Psoas muscle (tissue), 8 donors: ENCODE measurements at places on chromosomes 12 and 14. TPM values are rescaled to one million over a fixed set of nuclear protein-coding genes. Genes with fewer than 3 reads are reported as not detected.

DNA sequence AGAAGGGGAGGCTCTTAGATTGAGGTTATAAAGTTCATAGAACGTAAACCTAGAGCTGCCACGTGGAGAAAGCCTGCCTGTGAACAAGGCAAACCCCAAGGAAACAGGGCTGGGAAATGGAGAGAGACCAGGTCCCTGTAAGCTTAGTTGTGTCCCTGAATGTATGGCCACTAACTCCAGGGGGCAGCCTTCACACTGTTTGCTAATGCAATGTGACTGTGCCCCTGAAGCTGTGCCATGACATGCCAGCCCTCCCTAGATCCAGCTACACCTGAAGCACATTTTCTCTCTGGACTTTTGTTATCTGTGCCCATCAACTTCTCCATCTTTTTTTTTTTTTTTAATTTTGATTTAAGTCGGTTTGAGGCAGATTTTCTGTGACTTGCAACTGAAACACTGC is 60.6 kb upstream of the TMCC3 start:
- DNase-seq, result peak; percentile 53

- DNase-seq, result no peak
Observed at GRCh38 chr12:92973614-92974013, 44.5 kb upstream of the EEA1 start.

GRCh38 chr12:1099158-1099557 is 108.1 kb downstream of the ERC1 start:
- no peak for DNase-seq

- no peak for DNase-seq
Observed at GRCh38 chr12:4771960-4772566, 51.9 kb downstream of the GALNT8 start.

GRCh38 chr12:1553987-1554982 is 40.1 kb downstream of the FBXL14 start:
- no peak for DNase-seq

AQP6 gene
- polyA plus RNA-seq, result not detected

DTX1 gene
- 0.59 TPM for polyA plus RNA-seq

IL26 gene
- polyA plus RNA-seq, result not detected

PLXNC1 gene
- 0.25 TPM for polyA plus RNA-seq

TOMM20L gene
- not detected for polyA plus RNA-seq
